BE2C (cell line): ENCODE measurements at places on chromosomes 5 and 9.
A peak's percentile ranks its signal among the peaks of the same experiment; 100 is the strongest.

DNA sequence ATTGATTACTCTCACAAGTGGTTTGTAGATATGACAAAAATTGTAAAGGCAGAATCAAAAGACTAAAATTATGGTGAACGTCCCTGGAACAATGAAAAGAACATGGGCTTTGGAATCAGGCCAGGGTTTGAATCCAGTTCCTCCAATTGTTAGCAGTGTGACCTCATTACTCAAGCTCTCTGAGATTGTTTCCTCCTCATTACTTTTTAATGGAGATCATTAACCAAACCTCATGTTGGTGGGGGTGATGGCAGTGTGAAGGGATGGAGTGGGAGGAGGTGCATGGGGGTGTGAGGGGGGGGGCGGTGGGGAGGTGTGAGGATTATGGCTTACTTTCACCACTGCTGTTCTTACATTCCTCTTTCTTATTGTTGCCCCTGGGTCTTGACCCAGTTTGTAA, 44.1 kb upstream of the FOXE1 start:
- DNase-seq: no peak

GRCh38 chr5:178404987-178405386, 172.4 kb upstream of the PHYKPL start:
- DNase-seq: no peak

DNA sequence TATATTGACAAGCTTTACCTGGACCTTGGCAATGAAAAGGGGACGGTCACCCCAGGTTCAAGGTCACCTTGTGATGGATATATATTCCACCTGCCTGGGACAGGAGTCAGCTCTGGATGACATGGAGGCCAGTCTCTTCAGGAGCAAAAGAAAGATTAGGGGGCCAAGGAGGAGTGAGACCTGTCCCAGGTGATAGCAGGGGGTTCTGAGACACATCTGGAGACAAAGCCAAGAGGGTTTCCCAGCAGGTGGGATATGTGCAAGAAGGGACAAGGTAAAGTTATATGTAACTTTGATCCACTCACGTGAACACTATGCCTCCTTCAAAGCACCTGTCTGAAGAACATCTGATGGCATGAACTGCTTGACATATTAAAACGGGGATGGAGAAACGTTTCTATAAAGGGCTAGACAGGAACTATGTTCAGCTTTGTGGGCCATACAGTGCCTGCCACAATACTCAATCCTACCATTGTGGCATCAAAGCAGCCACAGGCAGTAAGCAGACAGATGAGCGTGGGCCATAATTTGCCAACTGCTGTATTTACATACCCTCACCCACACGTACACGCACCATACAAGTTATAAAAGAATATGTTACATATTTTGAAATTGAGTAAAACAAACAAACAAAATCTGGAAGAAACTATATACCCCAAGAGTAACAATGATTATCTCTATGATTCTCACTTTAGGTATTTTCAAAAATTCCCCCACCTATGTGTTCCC, 62.9 kb upstream of the ZNF622 start:
- no peak for DNase-seq

GRCh38 chr9:88890546-88890945, 100.7 kb upstream of the S1PR3 start:
- DNase-seq: no peak

GRCh38 chr9:20729523-20729922, 45.5 kb downstream of the FOCAD start:
- no peak for DNase-seq

DNA sequence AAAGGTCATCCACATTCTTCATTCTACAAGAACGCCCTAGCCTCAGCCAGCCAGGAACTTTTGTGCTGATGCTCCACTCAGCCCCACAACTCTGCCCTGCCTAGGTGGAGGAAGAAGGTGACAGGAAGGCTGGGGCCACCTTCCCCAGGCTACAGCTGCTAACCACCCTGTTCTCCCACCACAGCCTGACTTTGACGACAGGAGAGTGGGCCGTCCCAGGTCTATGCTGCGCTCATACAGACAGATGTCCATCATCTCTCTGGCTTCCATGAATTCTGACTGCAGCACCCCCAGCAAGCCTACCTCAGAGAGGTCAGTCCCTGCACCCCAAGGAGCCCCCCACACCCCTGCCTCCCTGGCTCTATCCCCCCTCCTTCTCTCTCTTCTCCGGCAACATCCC, 28.2 kb upstream of the FOXI1 start:
- no peak for DNase-seq

DNA sequence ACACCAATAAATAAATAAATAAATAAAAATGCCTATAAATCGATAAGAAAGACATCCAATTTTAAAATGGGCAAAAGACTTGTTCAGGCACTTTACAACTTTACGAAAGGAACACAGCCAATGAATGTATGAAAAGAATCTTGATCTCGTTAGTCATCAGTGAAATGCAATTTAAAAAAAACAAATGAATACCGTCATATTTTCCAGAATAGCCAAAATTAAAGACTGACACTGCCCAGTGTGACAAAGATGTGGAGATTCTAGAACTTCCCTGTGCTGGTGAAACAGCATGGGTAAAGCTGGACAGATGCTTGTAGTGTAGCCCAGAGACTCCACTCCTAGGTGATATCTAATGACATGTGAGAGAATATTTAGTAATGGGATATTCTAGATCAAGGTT, 127.1 kb downstream of the GOLPH3 start:
- no peak for DNase-seq

- DNase-seq: no peak
Observed at GRCh38 chr9:133989625-133990365, 2.3 kb downstream of the VAV2 start.

DNA sequence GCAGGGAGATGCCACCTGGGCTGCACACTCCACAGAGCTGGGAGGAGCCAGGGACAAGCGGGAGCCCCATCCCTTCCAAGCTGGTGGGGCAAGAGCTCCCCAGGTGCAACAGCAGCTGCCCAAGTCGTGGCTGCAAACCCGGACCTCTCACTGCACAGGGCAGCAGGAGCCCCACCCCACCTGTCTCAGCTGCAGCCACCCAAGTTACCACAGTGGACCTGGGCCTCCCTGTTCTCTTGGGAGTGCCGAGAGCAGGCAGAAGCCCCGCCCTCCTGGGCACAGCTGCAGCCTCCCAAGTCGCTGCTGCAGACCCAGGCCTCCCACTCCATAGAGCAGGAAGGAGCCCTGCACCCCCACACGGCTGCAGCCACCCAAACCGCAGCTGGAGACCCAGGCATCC, 374.1 kb upstream of the ACO1 start:
- DNase-seq: no peak

- peak; percentile 71 for DNase-seq
Observed at GRCh38 chr9:135726138-135726853, 24.3 kb downstream of the KCNT1 start.

DNA sequence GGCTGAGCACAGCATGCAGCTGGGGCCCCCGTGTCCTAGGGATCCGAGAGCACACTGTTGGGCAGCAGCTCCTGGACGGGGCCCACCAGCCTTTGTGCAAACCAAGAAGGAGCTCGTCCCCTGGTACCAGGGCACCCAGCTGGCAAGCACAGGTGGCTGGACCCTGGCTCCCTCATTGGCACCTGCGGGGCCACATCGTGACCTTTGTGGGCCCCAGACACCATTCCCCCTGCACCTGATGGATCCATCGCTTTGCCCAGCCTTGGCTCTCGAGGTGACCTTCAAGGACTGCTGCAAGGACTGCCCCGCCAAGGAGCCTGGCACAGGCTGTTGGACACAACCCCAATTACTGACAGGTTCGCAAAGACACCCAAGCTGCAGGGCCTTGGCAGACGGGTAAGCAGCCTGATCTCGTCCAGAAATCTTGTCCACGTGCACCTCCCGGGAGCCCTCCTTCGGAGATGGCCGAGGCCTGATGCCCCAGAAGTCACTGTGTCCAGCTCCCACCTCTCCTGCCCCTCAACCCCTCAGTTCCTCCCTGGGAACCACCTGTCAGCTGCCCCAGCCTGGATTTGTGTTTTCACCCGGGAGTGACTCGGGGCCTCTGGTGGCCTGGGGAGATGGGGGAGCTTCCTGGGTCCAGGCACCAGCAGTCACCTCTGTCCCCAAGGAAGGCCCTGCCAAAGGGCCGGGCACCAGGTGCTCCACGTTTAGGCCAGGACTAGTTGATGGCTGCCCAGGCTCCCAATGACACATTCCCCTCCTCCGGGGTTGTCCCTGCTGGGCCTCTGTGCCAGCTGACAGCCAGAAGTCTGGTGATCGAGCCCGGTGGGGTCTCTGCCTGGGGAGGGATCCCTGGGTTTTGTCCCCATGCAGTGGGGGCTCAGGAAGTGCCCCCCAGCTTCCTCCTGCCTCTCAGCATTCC, 137.1 kb upstream of the PPP1R26 start:
- no peak for DNase-seq
